Suprapubic skin (tissue), 4 donors: ENCODE measurements at places on chromosomes 13 and 19. TPM values are rescaled to one million over a fixed set of nuclear protein-coding genes. Genes with fewer than 3 reads are reported as not detected.

- H3K27ac ChIP-seq = no peak overlapping the region
- no peak overlapping the region for H3K4me3 ChIP-seq
- H3K4me1 ChIP-seq = no peaks in the 10 kb centered on the region
- no peaks in the 10 kb centered on the region for H3K36me3 ChIP-seq
Measured at GRCh38 chr13:47114030-47114429, 217.2 kb upstream of the HTR2A start.

DNA sequence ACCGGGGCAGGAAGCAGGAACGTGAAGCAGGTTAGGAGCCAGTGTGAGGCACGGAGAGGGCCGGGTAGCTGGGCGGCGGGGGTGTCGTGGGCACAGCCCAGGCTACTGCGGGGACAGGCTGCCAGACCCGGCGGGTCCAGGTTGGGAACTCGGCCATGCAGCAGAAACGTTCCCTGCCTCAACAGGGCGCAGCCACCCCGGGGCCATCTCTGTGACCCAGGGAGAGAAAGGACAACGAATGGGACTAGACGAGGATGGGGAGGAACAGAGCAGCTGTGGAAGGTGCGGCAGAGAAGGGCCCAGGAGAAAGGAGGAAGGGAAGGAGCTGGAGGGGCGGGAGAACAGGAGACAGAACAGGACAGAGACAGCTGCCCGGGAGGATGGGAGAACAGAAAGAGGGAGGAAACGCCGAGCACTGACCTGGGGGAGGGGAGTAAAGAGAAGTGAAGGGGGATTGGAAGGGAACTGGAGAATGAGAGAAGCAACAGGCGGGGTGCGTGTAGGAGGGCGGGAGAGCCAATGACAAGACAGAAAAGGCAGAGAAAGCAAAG lies 12.9 kb upstream of the GARIN5A start:
- peaks cover 49% of the 10 kb centered on the region for H3K27me3 ChIP-seq
- no peak overlapping the region for H3K27ac ChIP-seq
- no peak overlapping the region for H3K4me3 ChIP-seq
- no peaks in the 10 kb centered on the region for H3K36me3 ChIP-seq

DNA sequence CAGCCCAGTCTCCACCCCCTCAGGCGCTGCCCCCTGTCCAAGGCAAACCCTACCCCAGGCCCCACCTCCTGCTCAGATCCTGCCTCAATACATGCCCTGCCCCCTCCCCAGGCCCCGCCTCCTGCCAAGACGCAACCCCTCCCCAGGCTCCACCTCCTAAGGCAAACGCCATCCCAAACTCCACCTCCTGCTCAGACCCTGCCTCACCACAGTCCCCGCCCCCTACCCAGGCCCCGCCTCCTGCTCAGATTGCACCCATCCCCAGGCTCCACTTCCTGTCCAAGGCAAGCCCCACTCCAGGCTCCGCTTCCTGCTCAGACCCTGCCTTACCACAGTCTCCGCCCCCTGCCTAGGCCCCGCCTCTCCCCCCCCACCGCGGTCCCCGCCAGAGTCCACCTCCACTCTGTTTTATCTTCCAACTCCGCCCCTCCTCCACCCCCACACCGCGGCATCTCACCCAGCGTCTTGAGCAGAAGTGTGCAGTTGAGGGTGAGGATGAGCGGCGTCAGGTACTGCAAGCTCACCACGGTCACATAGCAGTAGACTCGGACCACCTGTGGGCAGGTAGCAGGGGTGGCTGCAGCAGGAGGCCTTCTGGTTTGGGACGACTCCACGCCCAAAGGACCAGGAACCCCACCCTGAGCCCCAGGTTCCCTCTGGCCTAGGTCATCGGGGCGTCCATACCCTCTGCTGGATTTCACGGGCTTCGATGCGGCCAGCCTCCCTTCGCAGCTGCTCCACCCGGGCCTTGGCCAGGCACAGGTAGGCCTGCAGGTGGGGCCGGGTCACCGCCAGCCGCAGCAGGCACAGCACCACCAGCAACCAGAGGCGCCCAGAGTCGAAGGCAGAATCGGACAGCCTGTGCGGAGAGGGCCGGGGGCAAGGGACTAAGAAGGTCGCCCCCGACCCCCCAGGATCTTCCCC lies 17.7 kb downstream of the TMEM161A start:
- H3K36me3 ChIP-seq = peaks cover 19% of the 10 kb centered on the region
- H3K4me1 ChIP-seq = no peaks in the 10 kb centered on the region
- DNase-seq = no peak
- no peak overlapping the region for H3K4me3 ChIP-seq
- H3K27ac ChIP-seq = no peak overlapping the region

GRCh38 chr19:46480415-46480814 lies 9.1 kb upstream of the PNMA8A start:
- peaks cover 4% of the 10 kb centered on the region for H3K4me1 ChIP-seq
- peaks cover 6% of the 10 kb centered on the region for H3K27me3 ChIP-seq
- no peak overlapping the region for H3K4me3 ChIP-seq
- no peak for DNase-seq
- no peaks in the 10 kb centered on the region for H3K36me3 ChIP-seq

- no peaks in the 10 kb centered on the region for H3K36me3 ChIP-seq
- no peak overlapping the region for H3K4me3 ChIP-seq
- no peak overlapping the region for H3K27ac ChIP-seq
- H3K4me1 ChIP-seq = no peaks in the 10 kb centered on the region
Measured at GRCh38 chr13:34356686-34357434, 538.9 kb downstream of the RFC3 start.

The PRRG2 gene
- 18.9 TPM for total RNA-seq
